Activated naive CD4-positive, alpha-beta T cell (primary cell): ENCODE measurements at places on chromosomes 1 and 21.

DNA sequence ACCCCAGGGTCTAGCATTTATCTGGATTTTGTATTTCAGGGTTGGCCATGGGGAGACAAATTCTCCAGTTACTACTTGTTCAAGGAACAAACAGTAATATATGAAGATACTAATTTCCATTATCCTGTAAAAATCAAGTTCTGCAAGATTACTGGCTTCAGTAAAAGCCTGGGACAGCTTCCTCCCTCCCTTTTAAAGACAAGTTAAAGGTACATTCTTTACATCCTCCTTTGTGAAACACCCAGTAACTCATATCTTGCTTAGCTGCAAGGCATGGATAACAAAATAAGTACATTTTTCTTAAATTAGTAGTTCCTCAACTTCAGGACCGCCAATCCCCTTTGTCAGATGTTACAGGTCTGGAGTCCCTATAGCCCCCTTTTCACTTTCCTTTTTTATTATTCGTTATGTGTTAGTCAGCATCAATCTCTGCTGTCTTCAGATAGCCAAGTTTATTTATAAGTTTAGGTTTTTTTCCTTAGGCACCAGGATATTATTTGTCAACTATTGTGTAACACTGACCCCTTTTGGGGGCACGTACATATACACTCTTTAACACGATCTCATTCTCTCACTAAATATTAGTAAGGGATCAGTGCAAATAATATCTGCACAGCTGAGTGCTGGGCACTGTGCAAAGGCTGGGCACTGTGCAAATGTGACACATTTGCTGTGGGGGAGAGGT is 9.8 kb downstream of the ERRFI1 start:
- DNase-seq = no peak

DNA sequence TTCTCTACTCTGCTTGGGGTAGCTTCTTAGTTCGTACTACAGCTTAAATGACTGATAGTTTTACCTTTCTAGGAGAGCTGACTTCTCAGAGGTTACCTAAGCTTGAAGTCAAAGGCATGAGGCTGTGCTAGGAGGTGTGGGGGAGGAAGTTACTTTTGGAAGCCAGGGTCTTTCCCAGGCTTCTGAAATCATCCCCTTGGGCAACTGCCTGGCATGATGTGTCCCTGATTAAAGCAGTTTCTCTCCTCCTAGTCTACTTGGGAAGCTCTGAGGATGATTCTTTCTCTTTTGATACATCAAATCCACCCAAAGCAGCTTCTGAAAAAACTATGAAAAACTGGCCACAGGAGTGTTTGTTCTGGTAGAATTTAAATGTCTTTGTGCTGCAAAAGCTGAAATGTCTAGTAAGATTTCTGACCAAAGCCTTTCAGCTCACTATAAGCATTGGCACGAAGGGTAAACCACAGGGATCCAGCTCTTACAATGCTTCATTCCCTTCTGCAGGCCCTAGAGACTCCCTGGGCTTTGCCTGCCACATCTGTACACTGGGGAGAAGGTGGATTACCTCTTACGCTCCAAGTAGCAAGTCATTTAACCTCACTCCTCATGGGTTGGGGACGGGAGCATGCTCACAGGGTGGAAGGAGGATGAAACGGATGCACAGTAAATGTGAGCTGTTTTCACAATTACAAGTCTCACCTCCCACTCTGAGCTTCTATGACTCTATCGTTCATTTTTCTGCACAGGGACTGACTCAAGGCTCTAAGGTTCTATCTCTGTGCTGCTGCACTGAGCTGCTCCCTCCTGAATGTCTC is 59.6 kb downstream of the RUNX1 start:
- DNase-seq = no peak

DNA sequence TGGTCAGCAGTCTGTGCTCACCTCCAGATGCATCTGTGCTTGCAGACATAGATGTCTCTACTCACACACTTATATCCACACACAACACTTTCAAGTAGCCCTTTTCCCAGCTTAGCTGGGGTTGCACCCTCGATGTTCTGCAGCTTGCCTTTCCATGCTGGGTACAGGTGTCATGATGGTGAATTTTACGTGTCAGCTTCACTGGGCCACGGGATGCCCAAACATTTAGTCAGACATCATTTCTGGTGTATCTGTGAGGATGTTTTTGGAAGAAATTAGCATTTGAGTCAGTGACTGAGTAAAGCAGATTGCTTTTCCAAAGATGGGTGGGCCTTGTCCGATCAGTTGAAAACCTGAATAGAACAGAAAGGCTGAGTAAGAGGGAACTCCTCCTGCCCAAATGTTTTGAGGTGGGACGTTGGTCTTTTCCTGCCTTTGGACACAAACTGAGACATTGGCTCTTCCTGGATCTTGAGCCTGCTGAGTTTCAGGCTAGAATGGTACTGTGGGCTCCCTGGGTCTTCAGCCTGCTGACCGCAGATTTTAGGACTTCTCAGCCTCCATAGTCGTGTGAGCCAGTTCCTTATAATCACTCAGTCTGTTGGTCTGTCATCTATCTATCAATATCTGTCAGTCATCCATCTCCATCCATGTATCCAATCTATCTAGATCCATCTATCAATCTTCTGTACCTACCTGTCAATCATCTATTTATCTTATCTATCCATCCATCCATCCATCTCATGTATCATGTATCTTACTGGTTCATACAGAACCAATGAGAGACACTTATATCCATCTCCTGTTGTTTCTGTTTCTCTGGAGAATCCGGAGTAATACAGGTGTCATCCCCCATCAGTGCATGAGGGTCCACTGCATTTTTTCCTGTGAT is 12.7 kb upstream of the OBSCN start:
- no peak for DNase-seq

DNA sequence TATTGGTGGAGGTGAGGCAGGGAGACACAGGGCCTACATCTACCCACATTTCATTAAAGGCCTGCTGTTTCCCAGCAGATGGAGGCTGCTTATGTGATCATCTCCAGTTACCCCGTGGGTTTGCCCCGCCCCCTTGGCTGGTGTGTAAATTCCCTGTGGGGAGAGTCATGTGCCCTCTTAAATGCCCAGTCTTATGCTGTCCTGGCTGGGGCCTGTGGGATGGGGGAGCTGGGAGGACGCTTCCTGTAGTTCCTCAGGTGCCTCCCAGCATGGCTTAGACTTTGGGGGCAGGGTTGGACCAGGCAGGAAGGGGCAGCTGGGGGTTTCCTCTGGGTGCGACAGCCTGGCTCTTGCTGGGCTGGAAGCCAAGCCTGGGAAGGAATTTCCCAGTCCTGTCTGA is 15.5 kb upstream of the CITED4 start:
- no peak for DNase-seq

DNA sequence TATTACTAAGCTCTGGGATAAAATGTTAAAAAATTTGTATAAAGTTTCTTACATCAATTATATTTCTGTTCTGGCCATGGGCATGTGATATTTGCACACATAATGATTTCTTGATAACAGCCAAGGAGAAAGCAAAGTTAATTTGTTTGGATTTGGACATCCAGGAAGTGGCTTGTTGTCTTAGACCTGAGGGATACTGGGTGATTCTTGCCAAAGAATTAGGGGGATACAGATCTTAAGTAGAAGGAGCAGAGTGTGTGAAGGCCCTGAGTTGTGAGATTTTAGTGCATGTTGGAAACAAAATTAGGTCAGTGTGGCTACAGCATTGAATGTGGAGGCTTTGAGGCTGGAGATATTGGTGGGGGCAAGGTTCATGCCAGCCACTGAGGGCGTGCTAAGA is 65.6 kb downstream of the NCAM2 start:
- no peak for DNase-seq

GRCh38 chr1:162284206-162284955 is 92.3 kb downstream of the SPATA46 start:
- no peak for DNase-seq

DNA sequence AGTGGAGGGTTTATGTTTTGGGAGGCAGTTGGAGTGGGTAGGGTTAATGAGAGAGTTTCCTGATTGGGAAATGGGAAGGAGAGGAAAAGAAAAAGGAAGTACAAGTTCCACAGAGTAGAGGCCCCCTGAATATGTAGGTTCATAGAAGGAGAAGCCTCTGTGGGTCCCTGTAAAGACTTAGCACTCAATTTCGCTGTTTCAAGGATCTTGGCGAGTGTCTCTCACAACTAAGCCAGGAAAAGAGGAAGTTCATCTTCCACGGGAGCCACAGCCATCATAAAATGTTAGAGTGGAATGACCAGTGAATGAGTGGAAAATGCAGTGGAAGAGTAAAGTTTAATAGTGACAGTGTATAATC is 17.4 kb upstream of the DPYD start:
- DNase-seq = no peak
